T-cell (primary cell): ENCODE measurements at places on chromosomes 7 and 10.

DNA sequence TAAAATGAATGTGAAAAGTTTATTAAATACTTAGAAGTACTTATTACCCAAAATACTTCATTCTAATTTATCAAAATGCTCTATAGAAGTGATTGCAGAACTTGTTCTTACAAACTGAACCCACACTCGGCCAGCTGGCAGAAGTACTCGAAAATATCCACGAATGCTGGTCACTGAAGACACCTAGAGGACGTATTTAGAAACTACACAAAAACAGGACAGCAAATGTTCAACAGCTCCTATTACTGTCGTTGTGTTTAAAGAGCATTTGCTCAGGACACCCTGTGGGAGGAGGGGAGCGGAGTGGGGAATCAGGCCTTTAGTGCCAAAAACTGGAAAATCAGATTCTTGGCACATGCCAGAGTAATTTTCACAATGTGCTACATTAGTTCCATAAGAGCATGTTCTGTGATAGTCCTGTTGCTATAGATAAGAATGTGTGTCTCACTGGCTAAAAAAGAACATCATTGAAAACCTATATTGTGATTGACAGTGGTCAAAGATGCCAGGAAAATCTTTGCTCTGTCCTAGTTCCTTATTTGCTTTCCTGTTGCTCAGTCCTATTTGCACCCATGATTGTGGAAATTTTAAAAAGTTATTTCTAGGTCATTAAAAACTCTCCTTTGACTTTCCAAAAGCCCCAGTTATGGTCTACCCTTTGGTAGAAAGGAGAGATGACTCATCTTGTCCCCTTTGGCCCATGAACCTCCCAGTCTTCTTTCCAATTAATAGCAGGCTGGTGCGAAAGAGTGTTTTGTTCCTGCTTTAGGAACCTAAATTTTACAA, 49.0 kb upstream of the NRBF2 start:
- peak; percentile 1 for DNase-seq

DNA sequence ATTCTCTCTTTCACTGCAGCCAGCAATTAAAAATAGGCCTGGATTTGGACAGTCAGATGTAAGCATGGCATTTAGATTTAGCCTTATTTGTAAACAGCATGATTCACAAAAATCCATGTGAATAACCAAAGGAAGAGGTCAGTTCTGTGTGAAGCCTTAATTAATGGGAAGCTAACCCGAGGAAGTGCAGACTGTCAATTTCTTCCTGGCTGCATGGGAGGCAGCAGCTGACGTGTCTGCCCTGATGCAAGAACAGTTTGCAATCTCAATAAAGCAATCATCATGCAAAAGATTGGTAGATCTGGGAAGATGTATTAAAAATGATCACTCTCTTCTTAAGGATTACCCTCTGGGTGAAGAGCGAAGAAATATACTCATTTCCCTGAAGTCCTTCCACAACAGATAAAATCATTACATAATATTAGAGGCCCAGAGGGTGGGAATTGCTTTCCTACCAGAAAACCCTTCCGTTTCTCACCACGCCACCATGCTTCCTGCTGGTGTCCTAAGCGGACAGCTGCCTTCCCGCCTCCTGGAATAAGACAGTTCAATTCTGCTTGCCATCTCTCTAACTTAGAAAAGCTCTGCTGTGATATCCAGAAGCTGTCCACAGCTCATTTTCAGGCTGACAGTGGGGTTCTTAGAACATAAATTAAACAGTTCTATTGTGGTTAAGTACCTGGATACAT, 526.7 kb upstream of the NRP1 start:
- DNase-seq: no peak

GRCh38 chr7:8017423-8017822, 48.8 kb downstream of the GLCCI1 start:
- DNase-seq: no peak

DNA sequence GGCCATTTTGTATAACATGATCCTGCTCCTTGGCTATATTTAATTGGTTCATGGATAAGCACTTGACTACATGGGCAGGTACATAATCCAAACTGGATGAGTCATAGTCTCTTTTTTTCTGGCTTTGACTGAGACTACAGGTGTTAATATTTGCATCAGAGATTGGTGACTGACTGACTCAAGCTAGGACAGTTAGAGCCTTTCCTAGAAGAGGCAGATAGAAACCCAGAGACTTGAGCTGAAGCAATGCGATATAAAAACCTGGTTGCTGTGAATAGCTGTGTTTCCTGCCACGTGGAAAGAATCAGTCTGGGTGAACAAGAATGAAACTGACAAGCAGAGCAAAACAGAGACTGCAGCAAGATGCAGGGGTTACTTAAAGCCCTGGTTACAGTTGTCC, 81.0 kb downstream of the SAMD9 start:
- no peak for DNase-seq

- no peak for DNase-seq
Measured at GRCh38 chr7:101258243-101258731, 13.4 kb upstream of the FIS1 start.

- no peak for DNase-seq
Measured at GRCh38 chr10:109998513-109998912, 9.3 kb upstream of the ADD3 start.

DNA sequence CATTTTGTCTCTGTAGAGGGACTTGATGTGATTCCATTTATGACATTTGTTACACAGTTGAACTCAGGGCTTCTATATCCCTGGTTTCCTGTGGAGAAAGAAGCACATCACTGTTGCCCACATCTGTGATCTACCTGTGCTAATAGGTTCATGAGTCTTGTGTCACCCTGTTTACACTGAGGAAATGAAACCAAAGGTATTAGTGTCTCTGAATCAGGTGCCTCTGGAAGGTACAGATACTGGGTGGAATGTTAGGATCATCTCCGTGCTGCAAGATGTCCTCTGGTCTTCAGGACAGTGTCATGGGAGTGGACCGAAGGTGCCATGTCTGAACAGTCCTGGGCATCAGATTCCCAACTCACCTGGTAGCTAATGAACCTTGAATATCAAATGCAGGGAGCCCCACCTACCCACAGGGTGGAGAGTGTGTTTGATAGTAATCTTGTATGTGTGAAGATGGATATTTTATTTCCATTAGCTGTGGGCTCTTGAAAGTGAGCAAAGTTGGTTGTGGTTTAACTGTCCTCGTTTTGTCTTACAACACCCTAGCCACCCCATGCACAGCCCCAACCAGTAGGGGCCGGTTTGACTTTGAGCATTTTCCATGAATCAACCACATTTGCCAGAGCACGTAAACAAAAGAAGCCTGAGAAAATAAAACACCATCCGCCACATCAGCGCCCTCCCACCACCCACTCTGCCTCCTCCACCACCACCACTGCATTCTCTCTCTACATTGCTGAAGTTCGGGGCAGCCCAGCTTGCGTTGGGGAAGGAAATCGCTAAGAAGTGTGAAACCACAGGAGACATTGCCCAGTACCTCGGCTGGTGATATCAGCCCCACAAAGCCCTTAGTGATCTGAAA, 40.7 kb downstream of the TARP start:
- DNase-seq: peak; percentile 71

GRCh38 chr10:14553448-14553847, 221.2 kb downstream of the FAM107B start:
- no peak for DNase-seq

GRCh38 chr7:142867097-142867378, 12.2 kb downstream of the EPHB6 start:
- no peak for DNase-seq

- DNase-seq: no peak
Measured at GRCh38 chr7:2049111-2049781, 183.5 kb downstream of the MAD1L1 start.

DNA sequence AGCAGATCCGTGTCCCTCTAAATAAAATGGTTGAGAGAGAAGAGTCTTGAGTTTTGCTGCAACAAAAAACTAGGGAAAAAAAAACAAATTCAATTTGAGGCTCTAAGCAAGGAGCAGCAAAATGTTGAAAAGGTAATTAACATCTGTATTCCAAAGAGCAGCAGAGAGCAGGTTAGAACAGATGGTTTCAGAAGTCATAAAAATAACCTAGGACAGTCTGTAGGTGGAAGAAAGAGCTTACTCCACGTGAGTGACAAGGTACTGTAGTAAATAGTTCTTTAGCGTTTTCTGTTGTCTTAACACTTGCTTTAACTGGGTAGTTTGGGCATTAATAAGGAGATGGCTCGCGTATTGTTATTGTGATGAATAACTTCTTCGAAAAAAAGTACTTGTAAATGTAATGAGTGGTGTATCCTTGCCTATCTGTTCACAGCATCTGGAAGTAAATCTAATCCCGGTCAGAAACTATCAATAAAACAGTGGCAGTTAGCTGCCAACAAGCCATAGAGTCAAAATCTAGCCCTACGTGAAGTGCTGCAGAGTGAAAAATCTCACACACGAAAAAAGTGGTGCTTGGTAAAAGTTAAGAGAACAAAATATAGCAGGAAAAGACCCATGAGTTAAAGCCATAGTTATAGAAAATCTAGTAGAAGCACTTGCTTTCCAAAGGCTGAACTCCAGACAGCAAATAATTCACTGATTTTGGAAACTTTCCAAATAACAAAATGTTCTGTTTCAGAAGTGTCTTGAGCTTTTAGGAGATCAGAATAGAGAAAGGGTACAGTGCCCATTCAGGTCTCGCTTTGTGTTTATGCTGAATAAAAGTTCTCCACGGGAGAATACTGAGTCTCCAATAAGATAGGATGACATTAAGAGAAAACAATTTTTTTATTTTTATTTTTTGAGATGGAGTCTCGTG, 49.3 kb upstream of the PARD3 start:
- no peak for DNase-seq

DNA sequence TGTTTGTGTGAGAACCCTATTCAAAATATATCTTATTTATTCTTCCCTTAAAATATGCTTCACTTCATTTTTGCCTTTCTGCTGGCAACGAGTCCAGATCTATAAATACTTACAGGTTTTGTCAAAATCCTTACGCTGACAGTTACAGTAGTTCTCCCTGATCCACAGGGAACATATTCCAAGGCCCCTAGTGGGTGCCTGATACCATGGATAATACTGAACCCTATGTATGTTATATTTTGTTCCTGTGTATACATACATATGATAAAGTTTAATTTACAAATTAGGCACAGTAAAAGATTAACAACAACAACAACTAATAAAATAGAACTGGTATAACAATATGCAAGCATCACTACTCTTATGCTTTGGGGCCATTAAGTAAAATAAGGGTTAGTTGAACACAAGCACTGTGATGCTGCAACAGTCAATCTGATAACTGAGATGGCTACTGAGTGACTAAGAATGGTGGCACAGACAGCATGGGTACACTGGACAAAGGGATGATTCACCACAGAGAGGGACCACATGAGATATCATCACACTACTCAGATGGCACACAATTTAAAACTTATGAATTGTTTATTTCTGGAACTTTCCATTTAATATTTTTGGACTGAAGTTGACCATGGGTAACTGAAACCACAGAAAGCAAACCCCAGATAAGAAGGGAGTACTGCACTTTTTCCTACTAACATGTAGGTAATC, 29.4 kb upstream of the PCGF5 start:
- no peak for DNase-seq

DNA sequence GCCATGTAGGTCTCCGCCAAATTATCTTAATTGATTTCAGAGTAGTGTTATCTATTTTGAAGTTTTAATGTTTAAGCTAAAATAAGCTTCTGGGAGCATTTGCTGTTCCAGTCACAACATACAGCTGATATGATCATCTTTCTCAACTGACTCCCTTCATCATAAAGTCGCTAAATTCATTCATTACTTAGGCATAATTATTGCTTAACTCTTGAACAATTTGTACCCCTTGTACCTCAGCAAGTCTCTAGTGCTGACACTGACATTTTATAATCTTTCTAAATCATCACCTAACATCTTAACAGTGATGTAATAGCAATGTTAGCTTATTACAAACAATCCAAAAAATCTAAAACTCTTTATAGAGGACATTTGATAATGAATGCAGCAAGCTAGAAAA, 54.3 kb upstream of the WNT16 start:
- no peak for DNase-seq

GRCh38 chr10:14659626-14660196, 115.0 kb downstream of the FAM107B start:
- DNase-seq: peak; percentile 9

- DNase-seq: no peak
Measured at GRCh38 chr10:84176836-84177474, 3.4 kb downstream of the GPR15LG start.

- DNase-seq: no peak
Measured at GRCh38 chr10:126223512-126224067, 164.7 kb downstream of the ADAM12 start.
